ENCODE measurements at places on chromosomes 13 and 19. TPM values are rescaled to one million over a fixed set of nuclear protein-coding genes. Genes with fewer than 3 reads are reported as not detected.
A peak's percentile ranks its signal among the peaks of the same experiment; 100 is the strongest.

DNA sequence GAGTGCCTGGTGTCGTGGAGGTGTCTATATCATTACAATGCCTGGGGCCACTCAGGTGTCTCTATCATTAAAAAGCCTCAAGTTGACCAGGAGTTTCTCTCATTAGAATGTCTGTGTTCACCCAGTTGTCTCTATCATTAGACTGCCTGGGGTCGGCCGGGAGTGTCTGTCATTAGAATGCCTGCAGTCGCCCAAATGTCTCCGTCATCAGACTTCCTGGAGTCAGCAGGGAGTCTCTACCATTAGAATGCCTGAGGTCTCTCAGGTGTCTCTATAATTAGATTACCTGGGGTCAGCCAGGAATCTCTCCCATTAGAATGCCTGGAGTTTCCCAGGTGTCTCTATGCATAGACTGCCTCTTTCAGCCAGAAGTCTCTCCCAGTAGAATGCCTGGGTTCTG is 1477.6 kb downstream of the UQCRFS1 start:
- DNase-seq, result no peak

DNA sequence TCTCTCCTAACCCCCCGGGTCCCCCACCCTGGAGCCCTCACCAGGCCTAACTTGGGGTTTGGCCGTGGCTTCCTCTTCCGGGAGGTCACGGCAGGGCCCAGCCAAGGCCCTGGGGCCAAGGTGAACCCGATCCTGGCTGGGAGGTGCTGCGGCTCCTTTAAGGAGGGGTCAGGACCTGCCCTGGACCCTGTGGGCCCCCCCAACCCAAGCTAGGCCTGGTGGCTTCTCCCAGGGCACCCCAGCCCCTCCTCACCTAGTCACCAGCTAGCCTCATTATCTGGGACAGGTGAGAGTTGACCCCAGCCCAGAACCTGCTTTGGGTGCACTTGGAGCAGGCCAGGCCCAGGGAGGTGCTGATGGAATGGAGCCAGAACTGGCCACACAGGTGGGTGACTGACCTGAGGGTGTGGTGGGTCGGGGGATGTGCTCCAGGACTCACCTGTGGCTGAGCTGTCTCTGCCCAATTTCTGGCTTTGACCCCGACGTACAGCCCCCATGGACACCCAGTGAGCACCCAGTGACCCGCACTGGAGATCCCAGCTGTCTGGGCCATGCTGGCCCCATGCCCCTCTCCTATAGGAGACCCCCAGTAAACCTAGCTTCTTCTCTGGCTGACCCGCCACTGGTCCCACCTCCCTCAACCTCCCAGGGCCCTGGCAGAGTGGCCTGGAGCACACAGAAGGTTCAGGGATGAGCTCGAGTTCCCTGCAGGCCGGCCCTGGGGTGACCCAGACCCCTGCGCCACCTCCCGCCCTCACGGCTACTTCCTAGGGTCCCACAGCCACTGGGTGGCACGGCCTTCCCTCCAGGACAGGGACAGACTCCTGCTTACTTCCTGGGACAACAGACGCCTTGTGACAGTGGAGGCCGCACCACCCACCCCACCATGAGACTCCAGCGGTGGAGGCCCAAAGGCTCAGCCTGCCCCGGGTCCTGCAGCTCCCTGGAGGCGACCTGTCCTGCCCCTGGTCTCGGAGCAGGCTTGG is 6.7 kb upstream of the MKNK2 start:
- no peak for DNase-seq

DNA sequence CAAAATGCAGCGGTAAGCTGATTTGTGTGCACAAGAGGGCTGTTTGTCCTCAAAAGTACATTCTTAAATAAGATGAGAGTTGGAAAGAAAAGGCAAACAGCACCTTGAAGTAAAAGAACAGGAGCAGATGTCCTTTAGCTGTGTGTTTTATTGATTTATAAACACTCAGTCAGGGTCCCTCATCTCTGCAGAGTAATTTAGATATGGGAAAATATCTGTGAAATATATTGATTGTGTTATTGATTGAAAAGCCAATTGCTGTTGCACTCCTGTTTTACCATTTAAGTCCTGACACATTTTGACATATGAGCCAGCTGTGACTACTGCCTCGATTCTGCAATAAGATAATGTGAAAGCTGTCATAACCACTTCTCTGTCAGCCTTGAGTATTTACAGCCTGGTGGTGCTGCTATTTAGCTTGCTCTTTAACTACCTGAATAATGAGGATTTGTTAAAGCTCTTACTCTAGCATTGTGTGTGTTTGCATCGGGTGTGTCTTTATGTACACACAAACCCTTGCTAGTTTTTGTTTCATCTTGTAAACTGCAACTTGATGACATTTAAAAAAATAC is 550.1 kb downstream of the DACH1 start:
- DNase-seq, result no peak

- DNase-seq, result no peak
These were observed 630 bp downstream of the COQ8B start for GRCh38 chr19:40716031-40716481.

DNA sequence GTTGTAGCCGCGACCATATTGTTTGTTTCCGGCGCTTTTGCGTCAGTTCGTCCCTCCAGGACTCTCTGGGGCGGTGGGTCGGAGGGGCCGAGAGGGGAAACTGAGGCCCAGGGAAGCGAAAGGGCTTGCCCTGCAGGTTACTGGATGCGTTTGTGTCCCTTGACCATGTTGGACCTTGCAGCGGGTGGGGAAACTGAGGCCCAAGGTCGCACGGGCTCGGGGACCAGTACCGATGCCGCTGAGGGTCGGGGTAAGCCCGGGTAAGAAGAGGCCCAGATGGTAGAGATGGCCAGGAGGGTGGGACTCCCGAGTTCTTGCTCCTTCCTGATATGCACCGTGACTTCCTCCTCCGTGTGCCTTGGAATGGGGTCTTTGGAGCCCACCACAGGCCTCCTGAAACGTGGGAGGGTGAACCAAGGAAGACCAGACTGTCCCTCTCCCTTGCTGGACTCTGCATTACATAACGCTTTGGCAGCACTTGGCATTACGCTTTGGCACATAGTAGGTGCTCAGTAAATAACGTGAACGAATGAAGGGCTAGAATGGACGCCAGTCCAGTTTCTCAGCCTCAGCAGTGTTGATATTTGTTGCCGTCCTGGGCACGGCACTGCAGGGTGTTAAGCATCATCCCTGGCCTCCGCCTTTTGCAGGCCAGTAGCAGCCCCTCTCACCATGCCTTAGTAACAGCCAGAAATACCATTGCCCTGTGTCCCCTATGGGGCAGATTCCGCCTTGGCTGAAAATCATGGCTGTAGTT is 743 bp downstream of the CHAF1A start:
- no peak for DNase-seq

DNA sequence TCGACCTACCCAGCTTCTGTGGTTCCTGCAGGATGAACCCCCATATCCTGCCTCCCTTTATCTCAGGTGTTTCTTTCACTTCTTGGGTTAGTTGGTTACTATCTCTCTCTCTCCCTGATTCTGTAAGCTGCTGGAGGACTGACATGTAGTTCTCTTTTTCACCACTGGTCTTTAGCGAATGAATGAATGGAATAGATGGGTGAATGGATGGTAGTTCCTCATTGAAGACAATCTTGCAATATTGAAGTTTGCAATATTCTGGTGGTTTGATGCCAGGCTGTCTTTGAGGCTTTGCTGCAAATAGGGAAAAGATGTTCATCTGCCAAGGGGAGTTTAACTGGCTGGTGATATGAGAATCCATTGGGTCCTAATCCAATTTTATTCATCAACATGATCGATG is 120.2 kb downstream of the UBL3 start:
- no peak for DNase-seq

- DNase-seq, result no peak
These were observed 470 bp downstream of the ZNF835 start for GRCh38 chr19:56670961-56671612.

- DNase-seq, result peak; percentile 57
These were observed 279.2 kb upstream of the PRR20A start for GRCh38 chr13:56861476-56861875.

DNA sequence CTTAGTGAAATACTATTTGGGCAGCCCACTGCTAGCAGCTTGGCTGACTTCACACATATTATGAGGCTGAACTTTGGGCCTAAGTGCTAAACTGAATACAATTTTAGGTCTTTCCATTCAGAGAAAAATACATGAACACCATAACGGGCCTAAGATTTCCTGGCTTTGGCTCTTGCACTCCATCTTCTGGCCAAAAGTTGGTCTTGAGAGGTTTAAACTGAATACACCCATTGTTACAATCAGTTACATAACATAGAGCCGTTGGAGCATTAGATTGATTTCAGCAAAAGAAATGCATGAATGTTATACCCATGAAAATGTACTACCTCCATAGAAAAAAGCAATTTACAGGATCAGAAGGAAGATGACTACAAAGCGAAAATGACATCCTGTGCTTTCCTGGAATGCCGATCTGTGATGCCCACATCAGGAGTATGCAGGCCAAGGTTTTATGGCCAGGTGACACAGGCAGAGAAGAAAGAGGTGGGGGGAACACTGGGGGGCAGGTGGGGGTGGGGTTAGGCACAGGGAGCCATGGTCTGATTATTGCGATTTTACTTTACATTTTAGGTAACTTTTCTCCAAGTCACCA is 11.1 kb upstream of the SHISA2 start:
- DNase-seq, result peak; percentile 13

The FAM124A gene
- 7.0 TPM for total RNA-seq

Measured in pulmonary artery endothelial cell (primary cell).